CD8-positive, alpha-beta memory T cell (primary cell): ENCODE measurements at places on chromosomes 11 and 22.

DNA sequence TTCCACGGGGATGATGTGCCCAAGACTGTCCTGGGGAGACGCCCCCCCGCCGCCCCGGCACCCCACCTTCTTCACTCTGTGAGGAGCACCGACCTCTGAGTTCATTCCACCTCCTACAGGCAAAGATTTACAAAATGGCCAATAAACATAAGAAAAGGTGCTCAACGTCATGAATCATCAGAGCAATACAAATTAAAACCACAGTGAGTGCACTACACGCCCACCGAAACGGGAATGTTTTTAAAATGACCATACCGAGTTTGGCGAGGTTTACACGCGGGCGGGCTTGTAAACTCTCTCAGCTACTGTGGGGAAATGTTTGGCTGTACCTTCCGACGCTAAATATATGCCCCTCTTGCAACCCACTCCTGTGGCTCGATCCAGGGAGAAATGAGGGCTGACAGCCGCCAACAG lies 7.9 kb downstream of the NPTXR start:
- DNase-seq: no peak
- no peaks in the 10 kb centered on the region for H3K36me3 ChIP-seq
- H3K4me3 ChIP-seq: no peak overlapping the region
- no peaks in the 10 kb centered on the region for H3K4me1 ChIP-seq

GRCh38 chr11:120558744-120559431 lies 47.3 kb downstream of the GRIK4 start:
- no peak overlapping the region for H3K4me3 ChIP-seq
- H3K27ac ChIP-seq: no peak overlapping the region
- peaks cover 6% of the 10 kb centered on the region for H3K27me3 ChIP-seq
- H3K36me3 ChIP-seq: no peaks in the 10 kb centered on the region
- H3K4me1 ChIP-seq: no peaks in the 10 kb centered on the region

- no peak for DNase-seq
- no peak overlapping the region for H3K4me3 ChIP-seq
- H3K36me3 ChIP-seq: peaks cover 12% of the 10 kb centered on the region
- no peak overlapping the region for H3K27ac ChIP-seq
These were observed 15.6 kb downstream of the MOB2 start for GRCh38 chr11:1470681-1471611.

DNA sequence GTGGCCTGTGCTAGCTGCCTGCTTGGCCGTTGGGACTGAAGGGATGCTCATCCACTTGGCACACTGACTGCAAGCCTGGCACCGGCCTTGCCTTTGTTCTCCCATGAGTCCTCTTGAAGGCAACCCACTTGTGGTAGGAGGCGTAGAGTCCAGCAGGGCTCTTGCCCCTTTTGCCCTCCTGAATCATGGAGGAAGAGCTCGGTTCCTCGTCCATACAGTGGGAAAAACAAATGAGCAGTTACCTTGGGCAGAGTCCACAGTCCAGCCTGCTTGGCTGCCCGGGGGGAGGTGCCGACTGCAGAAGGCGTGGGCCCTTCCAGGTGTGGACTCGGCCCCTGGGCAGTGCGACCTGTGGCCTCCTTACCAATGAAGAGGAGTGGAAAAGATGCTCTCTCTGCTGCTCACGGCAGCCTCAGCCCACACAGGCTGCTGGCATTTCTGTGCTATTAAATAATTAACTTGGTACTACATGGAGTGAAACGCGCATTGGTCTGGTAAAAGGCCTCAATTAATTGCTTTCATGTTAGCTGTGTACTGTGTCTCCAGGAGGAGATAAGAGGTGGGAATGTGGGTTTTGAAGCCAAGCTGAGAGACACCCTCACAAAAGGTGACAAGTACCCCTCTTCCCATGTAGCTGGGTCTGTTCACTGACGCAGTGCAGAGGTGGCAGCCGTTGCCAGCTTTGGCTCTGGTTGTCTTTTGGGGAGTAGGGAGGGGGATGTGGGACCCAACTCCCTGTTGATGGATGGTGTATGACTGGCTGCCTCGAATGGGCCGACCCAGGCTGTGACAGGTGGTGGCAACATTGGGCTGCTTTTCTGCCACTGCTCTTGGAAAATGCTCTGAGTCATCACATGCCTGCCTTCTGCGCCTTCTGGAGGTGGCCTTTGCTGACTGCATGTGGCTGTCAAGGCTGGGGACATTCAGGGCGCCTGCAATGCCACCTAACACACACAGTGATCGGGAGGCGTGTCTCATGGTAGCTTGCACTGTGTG lies 26.8 kb upstream of the B3GAT1 start:
- H3K36me3 ChIP-seq: no peaks in the 10 kb centered on the region
- H3K4me1 ChIP-seq: no peaks in the 10 kb centered on the region
- H3K4me3 ChIP-seq: no peak overlapping the region
- no peak for DNase-seq
- H3K27ac ChIP-seq: no peak overlapping the region

GRCh38 chr11:96827164-96827563 lies 437.4 kb downstream of the JRKL start:
- DNase-seq: no peak
- H3K4me3 ChIP-seq: no peak overlapping the region
- no peak overlapping the region for H3K27ac ChIP-seq

GRCh38 chr11:65897020-65897471 lies 3.1 kb downstream of the FOSL1 start:
- H3K36me3 ChIP-seq: no peaks in the 10 kb centered on the region
- no peak overlapping the region for H3K4me3 ChIP-seq
- no peak for DNase-seq
- no peak overlapping the region for H3K27ac ChIP-seq

DNA sequence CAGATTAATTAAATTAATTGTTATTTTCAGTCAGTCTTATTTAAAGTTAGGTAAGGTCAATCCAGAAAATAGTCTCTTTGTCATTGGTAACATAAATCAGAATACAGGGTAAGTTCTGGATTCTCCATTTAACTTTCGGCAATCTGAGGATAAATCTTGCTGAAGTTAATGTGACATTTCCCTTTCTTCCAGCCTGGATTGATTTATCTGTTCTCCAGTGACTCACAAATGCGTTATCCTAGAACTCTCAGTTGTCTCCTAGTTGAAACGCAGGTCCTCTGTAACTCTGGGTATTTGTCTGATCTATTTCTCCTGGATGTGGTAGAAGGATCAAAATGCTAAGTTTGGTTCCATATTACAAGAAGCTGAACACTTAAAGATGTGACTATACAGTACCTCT lies 21.0 kb downstream of the OR51E1 start:
- H3K4me3 ChIP-seq: no peak overlapping the region
- H3K27ac ChIP-seq: no peak overlapping the region
- no peak for DNase-seq

DNA sequence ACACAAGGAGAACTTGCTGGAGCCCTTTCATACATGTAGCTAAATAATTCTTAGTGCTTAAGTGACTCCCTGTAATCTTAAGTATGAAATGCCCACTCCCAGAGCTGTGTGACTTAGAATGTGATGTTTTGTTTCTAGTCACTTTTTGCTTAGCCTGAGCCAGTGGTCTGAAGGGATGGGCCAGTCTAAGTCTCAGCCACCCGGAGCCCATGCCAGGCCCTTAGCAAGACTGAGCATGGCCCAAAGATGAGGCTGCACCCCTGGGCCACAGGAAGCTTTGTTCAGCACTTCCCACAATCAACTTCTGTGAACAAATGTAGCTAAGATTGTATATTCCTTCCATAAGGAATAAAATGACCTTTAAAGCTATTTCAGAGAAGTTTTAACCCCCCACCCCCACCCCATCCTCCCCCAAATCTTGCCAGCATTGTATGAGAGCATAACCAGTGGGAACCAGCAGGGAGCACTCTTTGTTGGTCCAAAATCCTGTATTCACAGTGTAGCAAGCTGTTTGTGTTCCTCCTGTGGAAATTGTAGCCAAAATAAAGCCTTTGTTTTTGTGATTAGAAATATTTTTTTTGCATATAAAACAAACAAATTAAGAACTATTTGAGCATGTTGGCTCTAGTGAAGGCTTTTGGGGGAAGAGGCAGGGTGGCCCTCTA lies 73.8 kb upstream of the GAL start:
- no peaks in the 10 kb centered on the region for H3K27me3 ChIP-seq
- DNase-seq: no peak
- H3K27ac ChIP-seq: no peak overlapping the region

DNA sequence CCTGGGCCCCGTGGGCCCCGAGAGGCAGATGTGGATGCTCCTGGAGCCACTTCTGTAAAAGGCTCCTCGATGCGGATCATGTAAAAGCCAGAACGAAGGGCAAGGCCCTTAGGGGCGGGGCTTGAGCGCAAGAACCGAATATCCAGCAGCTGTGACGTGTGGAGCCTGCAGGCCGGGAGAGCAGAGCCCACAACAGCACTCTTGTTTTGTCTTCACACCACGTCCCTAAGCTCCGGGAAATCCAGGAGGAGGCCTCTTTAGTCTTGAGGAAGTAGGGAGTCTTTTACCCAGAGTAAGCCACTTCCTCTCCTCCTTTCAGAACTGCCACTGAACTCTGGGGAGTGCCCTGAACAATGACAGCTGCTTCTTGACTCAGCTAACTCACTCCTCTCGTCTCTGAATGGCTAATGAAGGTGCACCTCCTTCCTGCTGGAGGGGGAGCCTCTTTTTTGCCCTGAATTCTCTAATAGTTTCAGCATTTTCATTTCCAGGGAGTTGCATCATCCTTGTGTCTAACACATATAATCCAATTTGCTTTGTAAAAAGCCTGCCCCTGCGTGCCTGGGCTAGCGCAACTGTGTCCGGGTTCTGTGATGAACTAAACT lies 12.5 kb downstream of the L3MBTL2 start:
- peaks cover 25% of the 10 kb centered on the region for H3K36me3 ChIP-seq
- no peaks in the 10 kb centered on the region for H3K27me3 ChIP-seq
- no peak overlapping the region for H3K4me3 ChIP-seq

DNA sequence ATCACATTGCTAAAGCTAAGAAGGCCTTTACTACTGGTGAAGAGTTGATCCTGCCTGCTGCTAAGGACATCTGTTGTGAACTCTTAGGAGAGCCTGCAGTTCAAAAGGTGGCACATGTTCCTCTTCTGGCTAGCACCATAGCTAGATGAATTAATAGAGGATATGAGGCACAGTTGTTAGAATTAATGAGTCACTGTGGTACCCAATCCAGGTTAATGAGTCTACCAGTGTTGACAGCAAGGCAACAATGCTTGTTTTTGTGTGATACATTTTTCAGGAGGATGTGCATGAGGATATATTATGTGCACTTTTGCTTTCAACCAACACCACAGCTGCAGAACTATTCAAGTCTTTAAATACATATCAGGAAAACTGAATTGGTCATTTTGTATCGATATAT lies 12.0 kb downstream of the C11orf58 start:
- H3K4me3 ChIP-seq: no peak overlapping the region
- peaks cover 4% of the 10 kb centered on the region for H3K4me1 ChIP-seq
- H3K27me3 ChIP-seq: no peaks in the 10 kb centered on the region
- no peak overlapping the region for H3K27ac ChIP-seq
- DNase-seq: no peak

DNA sequence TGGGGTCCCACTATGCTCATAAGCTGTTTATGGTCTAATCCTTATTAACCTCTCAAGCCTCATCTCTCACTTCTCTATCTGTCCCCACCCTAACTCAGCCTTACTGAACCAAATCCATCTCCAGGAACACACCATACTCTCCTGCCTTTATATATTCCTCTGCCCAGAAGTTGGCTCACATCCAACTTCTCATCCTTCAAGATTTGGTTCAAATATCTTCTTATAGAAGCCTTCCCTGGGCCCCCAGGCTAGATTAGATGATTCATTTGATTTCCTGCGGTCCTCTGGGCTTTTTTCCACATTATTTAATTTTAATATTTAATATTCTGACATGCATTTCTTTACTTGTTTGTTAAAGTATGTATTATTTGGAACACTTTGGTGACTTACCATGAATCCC lies 23.2 kb downstream of the MEI1 start:
- no peak overlapping the region for H3K27ac ChIP-seq
- no peaks in the 10 kb centered on the region for H3K36me3 ChIP-seq
- H3K4me3 ChIP-seq: no peak overlapping the region
- DNase-seq: no peak
- no peaks in the 10 kb centered on the region for H3K4me1 ChIP-seq
- H3K27me3 ChIP-seq: peaks cover 3% of the 10 kb centered on the region

DNA sequence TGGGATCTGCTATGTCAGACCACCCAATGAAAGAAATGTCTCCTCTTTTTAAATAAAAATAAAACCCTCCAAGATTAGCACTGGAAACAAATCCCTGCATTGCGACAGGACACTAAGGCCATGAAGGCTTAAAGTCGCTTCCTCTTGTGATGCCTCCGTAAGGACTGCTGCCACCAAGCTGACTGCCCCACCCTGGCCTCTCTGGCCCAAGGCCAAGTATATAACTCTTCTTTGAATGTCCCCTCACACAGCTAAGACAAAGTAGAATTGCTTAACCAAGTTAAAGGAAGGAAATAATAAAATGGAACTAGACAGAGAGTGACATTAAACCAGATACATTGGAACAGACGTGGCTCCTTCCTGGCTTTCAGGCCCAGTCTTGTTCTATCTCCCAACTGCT lies 7.5 kb upstream of the NRGN start:
- no peak for DNase-seq
- H3K27ac ChIP-seq: no peak overlapping the region

DNA sequence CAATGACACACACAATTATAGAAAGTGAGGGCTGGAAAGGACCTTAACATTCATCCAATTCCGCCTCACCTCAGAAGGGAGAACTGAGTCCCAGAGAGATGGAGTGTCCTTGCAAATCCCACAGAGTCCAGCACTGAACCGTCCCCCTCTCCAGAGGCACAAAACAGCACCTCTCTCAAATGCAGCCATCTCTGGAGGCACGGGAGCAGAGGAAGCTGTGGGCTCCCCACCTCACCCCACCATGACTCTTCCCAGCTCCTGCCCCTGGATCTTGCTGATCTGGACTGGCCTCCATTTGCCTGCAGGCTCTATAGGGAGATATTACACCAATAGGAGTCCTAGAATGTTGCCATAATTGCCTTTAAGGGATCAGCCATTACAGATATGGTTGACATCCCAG lies 1.4 kb upstream of the DRD2 start:
- no peaks in the 10 kb centered on the region for H3K36me3 ChIP-seq
- H3K27me3 ChIP-seq: peaks cover 14% of the 10 kb centered on the region
- H3K4me3 ChIP-seq: no peak overlapping the region
- no peak overlapping the region for H3K27ac ChIP-seq
